ENCODE measurements at places on chromosomes 3 and 15.

- H3K27ac ChIP-seq, result no peak overlapping the region
- no peak overlapping the region for H3K4me3 ChIP-seq
- peaks cover 3% of the 10 kb centered on the region for H3K4me1 ChIP-seq
- H3K27me3 ChIP-seq, result no peaks in the 10 kb centered on the region
- no peak for DNase-seq
These were observed 106.8 kb downstream of the TNIK start for GRCh38 chr3:171353423-171353822.

DNA sequence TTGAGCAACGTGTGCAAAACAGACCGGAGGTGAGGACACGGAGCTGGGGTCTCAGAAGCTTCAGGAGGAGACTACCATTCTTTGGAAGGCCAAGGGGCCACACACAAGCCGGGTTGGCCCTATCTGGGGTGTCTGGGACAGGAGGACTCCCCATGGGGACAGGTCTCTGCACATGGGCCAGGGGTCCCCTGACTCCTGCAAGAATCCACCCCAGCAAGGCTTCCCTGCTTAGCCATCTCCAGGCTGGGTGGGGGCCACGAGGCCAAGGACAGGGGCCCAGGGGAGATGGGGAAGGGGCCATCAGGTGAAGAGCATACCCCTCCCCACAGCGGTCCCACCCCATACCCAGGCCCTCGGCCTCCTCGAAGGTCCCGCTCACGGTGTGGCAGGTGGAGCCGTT, 38.5 kb downstream of the ADAMTS7 start:
- no peaks in the 10 kb centered on the region for H3K36me3 ChIP-seq
- H3K27me3 ChIP-seq, result no peaks in the 10 kb centered on the region
- no peaks in the 10 kb centered on the region for H3K4me1 ChIP-seq
- DNase-seq, result no peak

GRCh38 chr15:58066042-58066867, 744 bp upstream of the ALDH1A2 start:
- H3K27ac ChIP-seq, result no peak overlapping the region
- peaks cover 10% of the 10 kb centered on the region for H3K27me3 ChIP-seq
- H3K36me3 ChIP-seq, result no peaks in the 10 kb centered on the region
- H3K4me1 ChIP-seq, result no peaks in the 10 kb centered on the region
- H3K4me3 ChIP-seq, result peak overlapping the region; percentile 26

DNA sequence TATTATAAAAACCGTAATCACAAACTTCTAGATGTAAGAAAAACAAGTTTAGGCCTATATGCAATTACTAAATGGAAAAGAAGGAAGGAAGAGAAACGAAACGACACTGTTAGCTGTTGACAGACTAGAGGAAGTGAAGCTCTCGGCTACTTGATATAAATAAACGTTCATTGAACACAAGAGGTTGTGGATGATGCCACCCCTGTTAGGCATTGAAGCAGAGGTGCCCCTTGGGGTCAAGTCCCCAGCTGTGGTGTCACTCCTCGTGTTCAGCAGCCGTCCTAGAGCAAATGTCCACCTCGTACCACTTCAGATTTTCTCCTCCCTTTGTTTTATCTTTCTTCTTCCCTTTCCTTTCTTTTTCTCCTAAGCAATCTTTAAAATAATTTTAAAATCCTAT, 146.5 kb upstream of the UBE2E1 start:
- no peak overlapping the region for H3K27ac ChIP-seq
- H3K36me3 ChIP-seq, result no peaks in the 10 kb centered on the region
- H3K27me3 ChIP-seq, result no peaks in the 10 kb centered on the region
- no peak overlapping the region for H3K4me3 ChIP-seq
- H3K4me1 ChIP-seq, result no peaks in the 10 kb centered on the region

- H3K4me3 ChIP-seq, result no peak overlapping the region
- H3K27me3 ChIP-seq, result no peaks in the 10 kb centered on the region
- peak; percentile 82 for DNase-seq
- no peaks in the 10 kb centered on the region for H3K36me3 ChIP-seq
These were observed 51.0 kb upstream of the ATOSA start for GRCh38 chr15:52730173-52730572.

DNA sequence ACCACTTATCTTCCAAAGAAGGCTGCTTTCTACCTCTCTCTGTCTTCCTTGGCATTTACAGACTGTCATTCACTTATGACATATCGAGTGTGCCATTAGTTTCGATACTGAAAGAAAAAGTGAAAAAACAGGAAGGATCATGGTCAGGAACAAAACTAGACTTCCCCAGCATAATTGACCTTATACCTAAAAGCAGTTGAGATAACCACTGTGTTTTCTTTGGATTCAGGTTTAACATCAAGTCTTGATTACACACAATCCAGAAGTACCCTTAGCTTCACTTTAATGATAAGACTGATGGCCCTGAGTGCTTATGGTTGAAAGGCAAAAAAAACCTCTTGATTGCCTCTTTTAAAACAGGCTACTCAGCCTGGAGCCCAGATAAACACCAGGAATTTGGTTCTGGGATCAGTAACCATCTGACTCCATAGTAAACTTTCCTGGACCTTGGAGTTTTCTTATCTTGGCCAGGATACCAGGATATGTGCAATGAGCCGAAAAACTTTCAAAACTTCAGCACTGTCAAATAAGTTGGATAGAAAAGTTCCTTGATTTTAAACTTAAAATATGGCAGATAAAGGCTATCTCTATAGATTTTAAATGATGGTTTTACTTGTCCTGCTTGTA, 5.0 kb upstream of the UACA start:
- no peaks in the 10 kb centered on the region for H3K27me3 ChIP-seq
- no peak overlapping the region for H3K27ac ChIP-seq
- no peaks in the 10 kb centered on the region for H3K36me3 ChIP-seq

- H3K4me3 ChIP-seq, result no peak overlapping the region
- no peak overlapping the region for H3K27ac ChIP-seq
- H3K36me3 ChIP-seq, result no peaks in the 10 kb centered on the region
- no peaks in the 10 kb centered on the region for H3K4me1 ChIP-seq
- no peak for DNase-seq
These were observed 269.3 kb downstream of the TBL1XR1 start for GRCh38 chr3:176927706-176928581.

DNA sequence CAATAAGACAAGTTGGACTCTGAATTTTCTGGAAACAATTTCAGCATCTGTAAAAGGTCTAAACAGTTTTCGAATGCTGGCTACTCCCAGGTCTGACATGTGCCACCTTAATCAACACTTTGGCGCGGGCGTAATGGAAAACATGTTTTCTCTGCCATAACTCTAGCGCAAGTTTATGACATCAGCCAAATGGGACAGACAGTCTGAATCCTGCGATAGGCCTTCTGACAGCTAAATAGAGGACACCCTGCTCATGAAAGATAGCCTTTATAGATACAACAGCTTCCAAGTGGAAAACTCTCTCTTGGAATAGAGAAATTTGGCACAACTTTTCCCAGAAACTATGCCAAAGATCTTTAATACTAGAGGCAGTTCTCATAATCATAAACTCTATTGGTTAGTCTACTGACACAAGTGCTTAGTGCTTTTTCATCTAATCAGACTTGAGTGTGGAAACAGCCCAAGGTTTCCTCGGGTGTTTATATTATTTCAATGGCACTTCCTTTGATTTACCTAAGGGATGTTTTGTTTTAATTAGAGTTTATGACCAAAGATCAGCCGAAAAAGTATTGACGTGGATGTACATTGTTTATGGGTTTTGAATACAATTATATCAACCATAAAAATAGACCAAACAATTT, 120.1 kb upstream of the DPH6 start:
- no peaks in the 10 kb centered on the region for H3K36me3 ChIP-seq
- no peaks in the 10 kb centered on the region for H3K27me3 ChIP-seq
- no peaks in the 10 kb centered on the region for H3K4me1 ChIP-seq
- no peak overlapping the region for H3K4me3 ChIP-seq
